SHP77 treated with DMSO at 0.1 percent for 48 hours (cell line): ENCODE measurements at places on chromosomes 5 and 9.

DNA sequence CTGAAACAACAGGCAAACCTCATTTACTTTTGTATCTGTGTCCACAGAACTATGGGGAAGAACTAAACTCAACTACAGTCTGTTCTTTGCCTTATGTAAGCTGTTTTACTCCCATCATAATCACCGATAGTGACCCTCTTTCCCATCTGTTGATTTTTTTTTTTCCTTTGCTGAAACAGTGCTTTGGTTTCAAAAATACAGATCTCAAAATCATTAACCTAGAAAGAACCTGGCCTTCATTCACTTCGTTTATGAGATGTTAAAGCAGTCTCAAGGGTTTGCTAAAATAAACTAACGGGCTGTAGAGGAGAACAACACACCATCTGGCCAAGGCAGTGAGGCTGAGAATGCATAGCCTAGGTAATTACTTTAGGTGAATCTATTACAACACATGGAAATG is 706.6 kb upstream of the ZNF608 start:
- no peak for DNase-seq

DNA sequence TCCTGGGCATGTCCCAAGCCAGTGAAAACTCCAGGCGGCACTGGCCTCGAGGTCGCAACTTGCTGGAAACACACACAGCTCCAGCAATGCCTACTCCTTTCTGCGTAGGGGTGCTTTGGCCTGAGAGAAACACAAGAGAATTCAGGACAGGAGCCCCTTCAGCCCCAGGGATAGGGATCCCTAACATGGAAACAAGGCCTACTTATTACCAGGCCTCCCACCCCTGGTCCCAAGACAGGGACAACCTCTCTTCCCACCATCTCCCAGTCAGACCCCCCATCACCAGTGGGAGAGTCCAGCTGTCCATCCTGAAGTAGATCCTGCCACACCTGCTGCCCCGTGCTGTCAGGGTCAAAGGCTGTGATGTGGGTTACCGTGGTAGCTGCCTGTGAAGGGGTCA is 7.8 kb downstream of the CREB3 start:
- DNase-seq, result no peak

GRCh38 chr5:16994565-16994964 is 58.5 kb upstream of the MYO10 start:
- DNase-seq, result no peak

DNA sequence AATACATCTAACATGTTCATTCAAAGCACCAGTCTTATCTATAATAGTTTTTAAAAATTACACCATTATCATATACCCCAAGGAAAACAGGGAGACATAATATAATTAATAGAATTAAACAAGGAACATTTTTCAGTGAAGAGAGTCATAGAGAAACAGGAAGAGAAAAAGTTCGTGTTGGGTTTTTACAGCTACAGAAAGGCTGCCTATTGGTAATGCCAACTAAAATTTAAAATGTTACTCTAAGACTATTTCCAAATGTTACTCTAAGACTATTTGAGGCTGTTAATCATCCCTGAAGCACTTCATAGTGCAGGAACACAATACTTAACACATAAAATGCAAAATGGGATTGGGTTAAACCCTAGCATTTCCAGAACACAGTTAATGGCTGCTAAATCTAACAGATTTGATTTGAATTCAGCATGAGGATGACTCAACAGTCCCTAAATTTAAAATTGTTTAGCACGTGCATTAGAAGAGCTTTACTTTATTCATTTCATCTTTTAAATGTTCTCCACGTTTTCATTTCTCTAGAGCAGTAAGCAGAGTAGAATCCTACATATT is 54.5 kb downstream of the OXCT1 start:
- no peak for DNase-seq

GRCh38 chr9:131487621-131488031 is 15.1 kb upstream of the POMT1 start:
- DNase-seq, result no peak

GRCh38 chr5:151184316-151185042 is 26.9 kb upstream of the ANXA6 start:
- DNase-seq, result no peak

DNA sequence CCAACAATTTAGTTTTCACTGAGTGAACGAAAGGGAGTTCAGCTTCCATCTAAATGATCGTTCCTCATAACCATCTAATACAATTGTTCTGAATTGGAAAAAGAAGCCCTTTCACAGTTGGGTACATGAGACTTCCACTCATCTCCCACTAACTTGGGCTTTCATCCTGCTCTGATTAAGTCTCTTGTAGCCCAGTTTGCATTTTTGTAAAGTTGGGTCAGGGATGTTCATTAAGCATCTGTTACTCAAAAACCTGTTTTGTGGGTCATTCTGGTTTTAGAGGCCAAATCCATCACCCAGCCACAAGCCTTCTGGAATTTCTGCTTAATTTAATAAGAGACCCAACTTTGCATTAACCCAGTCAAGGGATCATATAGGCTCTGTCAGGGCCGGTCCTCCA is 385.3 kb downstream of the BNC2 start:
- no peak for DNase-seq

- no peak for DNase-seq
Observed at GRCh38 chr5:90590-91547, 1.1 kb upstream of the PLEKHG4B start.

- no peak for DNase-seq
Observed at GRCh38 chr5:73900566-73900965, 274.6 kb downstream of the ARHGEF28 start.

DNA sequence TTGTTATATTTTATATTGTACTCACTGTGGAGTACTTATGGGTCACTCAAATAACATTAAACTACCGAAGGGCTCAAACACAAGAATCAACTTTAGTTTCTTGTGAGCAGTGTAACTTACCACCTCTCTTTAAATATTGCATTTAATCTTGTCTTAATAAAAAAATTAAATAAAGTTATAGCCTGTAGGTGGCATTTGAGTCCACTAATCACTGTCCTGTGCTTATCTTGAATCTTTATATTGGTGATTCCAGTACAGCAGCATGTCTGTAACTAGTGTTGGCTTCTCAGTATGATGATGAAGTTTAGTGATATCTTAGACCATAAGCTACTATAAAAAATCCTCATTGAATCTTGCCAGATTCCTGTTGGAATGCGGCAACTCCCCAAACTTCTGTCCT is 313.8 kb downstream of the FAM170A start:
- DNase-seq, result no peak

GRCh38 chr5:10853154-10853553 is 92.1 kb upstream of the DAP start:
- no peak for DNase-seq

DNA sequence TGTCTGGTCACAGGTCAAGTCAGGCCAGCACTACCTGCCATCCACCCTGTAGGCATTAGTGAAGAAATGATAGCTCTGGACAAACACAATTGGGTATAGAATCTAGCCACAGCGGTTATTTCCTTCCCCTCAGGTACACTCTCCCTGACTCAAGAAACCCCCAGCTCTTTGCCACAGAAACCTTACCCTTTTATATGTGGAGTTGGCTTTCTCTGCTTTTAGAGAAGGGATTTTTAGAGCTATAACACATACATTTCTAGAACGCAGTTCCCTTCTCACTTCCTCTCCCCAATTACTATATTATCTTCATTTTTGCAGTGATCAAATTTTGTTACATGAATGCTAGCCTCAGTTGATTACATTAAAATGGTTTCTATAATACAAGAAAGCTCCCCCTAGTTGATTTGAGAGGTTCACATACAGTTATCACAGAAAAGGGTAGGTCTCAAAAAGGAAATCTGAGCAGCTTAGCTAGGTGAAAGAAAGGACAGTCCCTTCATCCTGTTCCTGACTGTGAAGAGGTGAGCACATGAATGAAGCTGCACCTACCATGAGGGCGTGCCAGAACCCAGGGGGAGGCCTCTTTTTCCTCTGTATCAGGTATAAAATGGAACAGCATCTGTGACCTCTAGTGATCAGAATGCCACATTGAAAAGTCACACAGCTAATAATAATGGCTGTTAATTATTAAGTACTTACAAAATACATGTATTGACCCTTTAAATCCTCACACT is 425.6 kb downstream of the KIAA0825 start:
- DNase-seq, result peak; percentile 55

DNA sequence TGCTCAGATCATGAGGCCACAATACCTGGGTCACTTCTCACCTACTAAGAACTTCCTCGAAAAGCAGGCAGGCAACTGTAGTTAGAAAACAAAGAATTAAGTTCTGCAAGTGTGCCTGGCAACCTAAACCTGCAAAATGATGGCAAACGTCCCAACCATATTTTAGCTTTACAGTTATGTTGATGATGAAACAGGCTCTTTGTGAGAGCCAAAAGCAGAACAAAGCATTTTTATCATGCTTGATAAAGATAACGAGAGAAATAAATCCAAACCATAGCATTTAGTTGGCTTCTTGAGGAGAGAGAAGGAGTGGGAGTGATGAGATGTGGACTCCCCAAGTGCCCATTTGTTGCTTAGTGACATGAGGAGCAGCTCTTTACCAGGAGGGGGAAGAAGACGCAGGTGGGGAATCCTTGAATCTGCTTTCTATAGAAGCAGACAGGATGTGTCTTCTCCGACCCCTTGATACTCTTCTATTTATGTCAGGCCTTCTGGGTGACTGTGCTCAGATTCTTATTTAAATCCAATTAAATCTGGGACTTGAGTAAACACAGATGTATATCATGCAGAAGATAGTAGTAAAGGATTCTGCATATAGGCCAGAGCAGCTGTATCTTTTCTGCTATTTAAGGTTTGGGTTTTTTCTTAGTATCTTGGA is 221.2 kb downstream of the TMEM167A start:
- DNase-seq, result no peak

- no peak for DNase-seq
Observed at GRCh38 chr5:10875201-10875768, 114.3 kb upstream of the DAP start.

GRCh38 chr9:137465000-137465719 is 6.0 kb upstream of the NSMF start:
- DNase-seq, result no peak
